RWPE1 (cell line): ENCODE measurements at places on chromosomes 12 and 14.

DNA sequence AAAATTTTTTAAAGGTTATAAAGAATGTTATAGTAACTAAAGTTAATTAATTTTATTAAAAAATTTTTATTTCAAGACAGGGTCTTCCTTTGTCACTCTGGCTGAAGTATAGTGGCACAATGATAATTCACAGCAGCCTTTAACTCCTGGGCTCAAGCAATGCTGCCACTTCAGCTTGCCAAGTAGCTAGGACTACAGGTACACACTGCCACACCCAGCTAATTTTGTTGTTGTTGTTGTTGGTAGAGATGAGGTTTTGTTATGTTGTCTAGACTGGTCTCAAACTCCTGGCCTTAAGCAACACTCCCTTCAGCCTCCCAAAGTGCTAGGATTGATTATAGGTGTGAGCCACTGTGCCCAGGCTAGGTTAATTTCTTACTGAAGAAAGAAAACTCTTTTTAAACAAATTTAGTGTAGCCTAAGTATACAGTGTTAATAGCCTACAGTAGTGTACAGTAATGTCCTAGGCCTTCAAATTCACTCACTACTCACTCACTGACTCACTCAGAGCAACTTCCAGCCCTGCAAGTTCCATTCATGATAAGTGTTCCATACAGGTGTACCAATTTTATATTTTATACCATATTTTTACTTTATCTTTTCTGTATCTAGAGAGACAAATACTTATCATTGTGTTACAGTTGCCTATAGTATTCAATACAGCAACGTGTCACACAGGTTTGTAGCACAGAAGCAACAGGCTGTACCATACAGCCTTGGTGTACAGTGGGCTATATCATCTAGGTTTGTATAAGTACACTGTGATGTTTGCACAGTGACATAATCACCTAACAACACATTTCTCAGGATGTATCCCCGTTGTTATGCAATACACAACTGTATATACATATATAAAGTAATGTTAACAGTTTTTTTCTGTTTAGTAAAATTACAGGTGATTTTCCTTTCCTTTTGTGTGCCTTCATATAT, 24.7 kb upstream of the DNAAF2 start:
- no peak for DNase-seq

GRCh38 chr14:67765192-67765834, 51.1 kb downstream of the ZFYVE26 start:
- DNase-seq, result peak; percentile 70

- no peak for DNase-seq
These were observed 12.2 kb downstream of the TBX3 start for GRCh38 chr12:114671443-114672411.

DNA sequence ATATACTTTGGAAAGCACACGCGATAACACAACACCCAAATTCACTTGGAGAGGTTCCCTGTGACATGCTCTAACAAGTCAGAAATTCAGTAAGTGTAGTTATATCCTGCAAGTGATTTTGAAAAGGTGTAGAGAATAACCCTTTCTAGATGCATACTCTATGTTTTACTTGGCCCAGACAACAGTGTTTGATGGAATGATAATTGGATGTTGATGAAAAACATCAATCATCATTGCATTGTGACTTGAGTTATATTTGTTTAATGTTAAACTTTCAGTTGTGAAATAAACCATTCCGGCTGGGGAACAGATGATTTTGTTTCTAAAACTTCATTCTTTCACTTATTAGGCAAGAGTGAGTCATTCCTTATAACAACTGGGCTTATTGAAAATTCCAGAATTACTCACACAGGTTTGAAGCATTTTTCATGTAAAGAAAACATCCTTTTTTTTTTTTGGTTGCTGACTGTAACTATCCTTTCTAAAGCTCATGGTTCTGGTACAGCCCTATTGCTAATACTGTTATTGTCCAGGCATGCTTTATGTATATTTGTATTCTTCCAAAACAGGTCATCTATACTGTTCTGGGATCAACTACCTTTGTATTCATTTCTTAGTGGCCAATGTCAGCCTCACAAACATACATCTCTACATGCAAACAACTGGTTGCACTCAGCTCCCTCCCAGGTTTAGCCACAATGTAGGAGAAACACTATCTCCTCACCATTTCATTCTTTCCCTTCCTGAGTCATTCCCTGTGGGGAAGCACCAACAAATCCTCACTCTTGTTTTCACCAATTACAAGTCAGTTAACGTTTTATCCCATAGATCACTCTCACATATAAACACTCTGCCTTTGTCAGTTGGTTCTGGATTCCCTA, 121.2 kb upstream of the LRIG3 start:
- peak; percentile 82 for DNase-seq

DNA sequence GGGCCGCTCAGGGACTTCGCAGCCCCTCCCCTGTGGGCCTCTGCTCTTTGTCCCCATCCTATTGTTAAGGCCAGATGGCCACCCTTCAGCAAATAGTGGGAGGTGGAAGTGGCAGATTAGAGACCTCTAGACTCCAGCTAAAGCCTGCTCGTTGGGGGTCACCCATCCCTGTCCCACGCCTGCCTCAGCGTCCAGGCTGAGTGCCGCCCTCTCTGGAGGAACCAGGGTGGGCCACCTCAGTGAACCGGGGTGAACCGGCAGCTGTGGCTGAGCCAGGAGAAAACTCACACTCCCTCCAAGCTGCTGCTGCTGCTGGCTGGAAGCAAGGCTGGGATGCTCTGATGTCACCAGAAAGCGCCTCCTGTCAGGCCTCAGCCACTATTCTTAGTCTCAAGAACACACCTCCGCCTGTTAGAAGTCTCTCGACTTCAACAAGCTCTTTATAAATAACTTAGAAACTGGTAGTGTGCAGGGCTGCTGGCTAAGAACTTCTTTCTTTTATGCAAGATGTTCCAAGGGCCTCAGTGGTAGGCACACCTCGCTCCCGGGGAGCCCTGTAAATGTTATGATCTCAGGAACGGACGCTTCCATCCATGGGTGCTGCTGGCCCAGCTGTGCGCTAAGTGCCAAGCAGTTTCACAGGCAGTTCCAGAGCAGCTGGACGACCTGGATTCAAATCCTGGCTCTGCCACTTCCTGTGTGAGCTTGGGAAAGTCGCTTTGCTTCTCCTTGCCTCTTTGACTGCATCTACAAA, 19.8 kb upstream of the TESC start:
- no peak for DNase-seq

GRCh38 chr14:93496856-93497741, 66.4 kb downstream of the UNC79 start:
- peak; percentile 9 for DNase-seq

DNA sequence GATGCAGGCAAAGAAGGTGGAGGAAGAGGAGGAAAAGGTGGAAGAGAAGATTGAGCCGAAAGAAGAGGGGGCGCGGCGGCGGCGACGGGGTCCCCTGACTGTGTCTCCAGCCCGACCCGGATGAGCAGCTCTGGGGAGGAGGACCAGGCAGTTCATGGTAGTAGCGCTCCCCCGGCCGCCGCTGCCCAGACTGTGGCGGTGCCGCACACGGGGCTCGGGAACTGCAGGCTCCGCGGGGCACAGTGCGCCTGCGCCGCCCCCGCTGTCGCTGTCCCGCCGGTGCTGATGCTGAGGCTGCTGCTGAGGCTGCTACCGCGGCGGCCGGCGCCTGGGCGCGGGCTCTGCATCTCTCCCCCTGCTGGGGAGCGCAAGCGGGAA, at the start of gene KCNH5:
TSS of gene KCNH5 (minus strand) at position 225 of the 378 bp plus-strand sequence. CDS start 272 bp downstream, outside the sequence.
- DNase-seq, result peak; percentile 46

DNA sequence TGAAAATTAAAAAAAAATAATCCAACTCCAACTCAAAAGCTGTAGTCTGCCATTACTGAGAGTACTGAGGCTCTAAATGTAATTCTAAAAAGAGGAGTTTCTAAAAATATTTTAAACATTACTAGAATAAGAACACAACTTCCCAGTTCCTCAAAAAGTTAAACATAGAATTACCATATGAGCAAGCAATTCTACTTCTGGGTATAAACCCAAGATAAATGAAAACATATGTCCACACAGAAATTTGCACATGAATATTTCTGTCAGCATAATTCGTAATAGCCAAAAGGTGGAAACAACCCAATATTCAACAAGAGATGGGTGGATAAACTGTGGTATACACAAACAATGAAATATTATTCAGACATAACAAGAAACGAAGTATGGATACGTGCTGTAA, 15.0 kb upstream of the NR2C1 start:
- DNase-seq, result no peak

DNA sequence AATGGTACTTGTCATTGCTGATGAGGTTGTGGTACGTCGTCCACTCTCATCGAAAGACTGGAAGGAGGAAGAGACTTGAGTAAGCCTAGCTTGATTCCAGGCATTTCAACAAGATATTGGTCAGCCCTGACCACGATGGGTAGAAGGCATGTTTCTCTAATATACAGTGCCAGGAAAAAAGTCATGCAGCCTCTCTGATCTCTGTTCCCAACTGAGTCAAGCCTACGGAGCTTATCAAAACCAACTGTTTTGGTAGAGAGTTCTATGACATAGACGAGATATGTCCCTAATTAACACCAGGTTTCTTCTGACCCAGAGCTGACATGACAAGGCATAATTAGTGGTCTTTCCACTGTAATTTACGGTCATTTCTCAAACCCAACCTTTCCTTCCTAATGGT, 58.5 kb downstream of the NIN start:
- no peak for DNase-seq

DNA sequence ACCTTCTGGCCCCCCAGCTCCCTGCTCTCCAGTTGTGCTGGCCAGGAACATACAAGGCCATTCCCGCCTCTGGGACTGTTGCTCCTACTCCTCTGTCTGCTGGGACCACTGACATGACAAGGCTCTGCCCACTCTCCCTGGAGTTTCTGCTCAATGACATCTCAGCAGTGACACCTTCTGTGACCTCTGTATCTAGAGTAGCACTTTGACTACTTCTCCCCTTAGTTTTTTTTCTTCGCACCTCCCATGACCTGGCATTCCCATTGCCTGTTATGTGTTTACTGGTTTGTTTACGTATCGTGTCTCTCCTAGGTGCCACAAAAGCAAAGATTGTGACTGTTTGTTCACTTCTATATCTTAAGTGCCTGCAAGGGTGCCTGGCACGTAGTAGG, 40.1 kb upstream of the TMEM263 start:
- DNase-seq, result no peak

GRCh38 chr12:1776170-1776921, 44.0 kb upstream of the LRTM2 start:
- DNase-seq, result peak; percentile 88

DNA sequence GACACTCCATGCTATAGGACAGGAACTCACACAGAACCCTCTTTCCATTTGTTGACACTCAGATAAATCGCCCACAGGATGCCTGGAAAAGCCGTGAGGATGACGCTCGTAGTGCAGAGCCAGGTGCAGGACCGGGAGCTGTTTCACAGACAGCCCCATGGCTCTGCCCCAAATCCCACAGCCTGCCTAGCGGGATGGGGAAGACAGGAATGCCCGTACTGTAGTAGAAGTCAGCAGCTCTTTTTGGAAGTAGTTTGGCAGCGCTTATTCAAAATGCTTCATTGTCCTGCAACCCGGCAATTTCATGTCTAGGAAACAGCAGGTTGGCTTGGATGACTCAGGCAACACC, 41.6 kb downstream of the JAG2 start:
- no peak for DNase-seq

DNA sequence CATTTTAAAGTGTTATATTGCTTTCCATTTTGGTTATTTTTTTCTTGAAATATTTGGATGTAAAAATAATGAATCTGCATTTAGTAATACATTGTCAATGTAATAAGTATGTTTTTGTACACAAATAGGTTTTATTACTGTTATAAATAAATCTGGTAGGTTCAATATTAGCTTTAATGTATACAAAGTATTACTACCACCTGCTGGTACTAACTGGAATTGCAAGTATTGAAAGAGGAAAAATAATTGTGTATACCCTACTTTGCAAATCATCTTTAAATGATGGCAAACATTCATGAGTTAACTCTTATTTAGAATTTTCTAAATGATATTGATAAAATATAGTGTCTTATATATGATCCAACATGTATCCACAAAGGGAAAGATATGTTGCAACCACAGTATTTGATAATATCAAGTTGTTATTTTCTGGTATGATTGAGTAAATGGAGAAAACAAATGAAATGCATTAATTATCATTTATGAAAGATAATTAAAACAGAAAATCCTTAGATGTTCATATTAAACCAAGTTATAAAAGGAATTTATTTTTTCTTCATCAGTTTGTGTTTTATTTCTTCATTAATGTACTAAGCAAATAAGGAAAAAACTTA, 3.2 kb downstream of the OR4K2 start:
- DNase-seq, result no peak

- DNase-seq, result no peak
These were observed 128.4 kb upstream of the NCOR2 start for GRCh38 chr12:124695861-124696260.

DNA sequence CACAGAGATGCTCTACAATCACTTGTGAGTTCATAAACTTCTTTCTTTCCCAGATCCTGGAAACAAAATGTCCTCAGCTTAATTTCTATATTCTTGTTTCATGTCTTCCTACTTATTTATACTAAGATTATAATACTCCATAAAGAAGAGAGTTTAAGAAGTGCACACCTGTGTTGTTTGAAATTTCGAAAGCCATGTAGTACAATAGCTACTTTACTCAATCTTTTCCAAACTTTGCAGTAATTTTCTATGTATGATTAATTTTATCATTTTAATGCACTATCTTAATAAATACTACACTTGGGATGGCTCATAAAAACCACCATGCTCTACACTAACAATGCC, 300 bp upstream of the TTC5 start:
- DNase-seq, result no peak

GRCh38 chr14:26709019-26709418, 111.2 kb upstream of the NOVA1 start:
- DNase-seq, result no peak

GRCh38 chr12:46390881-46391280, 18.3 kb upstream of the SLC38A2 start:
- DNase-seq, result no peak

DNA sequence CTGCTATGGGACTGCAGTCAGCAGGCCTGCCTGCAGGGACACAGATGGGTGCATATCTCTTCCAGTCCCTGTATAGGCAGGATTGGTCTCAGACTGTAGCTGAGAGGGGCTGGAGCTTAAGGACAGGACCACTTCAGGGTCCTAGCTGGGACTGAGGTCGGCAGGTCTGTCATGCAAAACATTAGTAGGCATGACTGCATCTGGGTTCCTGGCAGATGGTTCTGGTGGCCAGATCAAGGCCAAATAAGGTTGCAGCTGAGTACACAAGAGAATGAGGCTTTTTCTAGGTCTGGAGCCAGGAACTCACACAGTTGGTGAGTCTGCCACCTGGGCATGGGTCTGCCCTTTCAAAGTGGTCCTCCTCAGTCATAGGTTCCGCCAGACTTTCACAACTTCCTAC, 155.8 kb downstream of the TPH2 start:
- no peak for DNase-seq

DNA sequence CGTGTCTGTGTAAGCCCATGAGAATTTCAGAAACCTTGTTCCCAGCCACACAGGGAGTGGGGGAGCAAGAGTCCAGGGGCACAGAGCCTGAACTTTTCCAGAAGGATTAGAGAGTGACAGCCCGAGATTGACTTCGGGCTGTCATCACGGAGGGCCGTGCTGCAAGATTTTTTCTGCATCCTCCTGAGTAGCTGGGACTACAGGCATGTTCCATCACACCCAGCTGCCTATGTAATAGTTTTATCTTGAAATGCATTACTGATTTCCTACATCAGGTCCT, 14.4 kb downstream of the EVL start:
- DNase-seq, result no peak

GRCh38 chr14:88128816-88129215, 123.9 kb downstream of the GPR65 start:
- no peak for DNase-seq

- DNase-seq, result peak; percentile 69
These were observed 32.5 kb downstream of the MMP17 start for GRCh38 chr12:131860472-131861260.

GRCh38 chr14:64114796-64115195, 179.4 kb downstream of the ESR2 start:
- no peak for DNase-seq

- no peak for DNase-seq
These were observed 50.4 kb downstream of the SLC6A15 start for GRCh38 chr12:84862186-84862585.
